ENCODE measurements at places on chromosomes 1 and 21.
A peak's percentile ranks its signal among the peaks of the same experiment; 100 is the strongest.

DNA sequence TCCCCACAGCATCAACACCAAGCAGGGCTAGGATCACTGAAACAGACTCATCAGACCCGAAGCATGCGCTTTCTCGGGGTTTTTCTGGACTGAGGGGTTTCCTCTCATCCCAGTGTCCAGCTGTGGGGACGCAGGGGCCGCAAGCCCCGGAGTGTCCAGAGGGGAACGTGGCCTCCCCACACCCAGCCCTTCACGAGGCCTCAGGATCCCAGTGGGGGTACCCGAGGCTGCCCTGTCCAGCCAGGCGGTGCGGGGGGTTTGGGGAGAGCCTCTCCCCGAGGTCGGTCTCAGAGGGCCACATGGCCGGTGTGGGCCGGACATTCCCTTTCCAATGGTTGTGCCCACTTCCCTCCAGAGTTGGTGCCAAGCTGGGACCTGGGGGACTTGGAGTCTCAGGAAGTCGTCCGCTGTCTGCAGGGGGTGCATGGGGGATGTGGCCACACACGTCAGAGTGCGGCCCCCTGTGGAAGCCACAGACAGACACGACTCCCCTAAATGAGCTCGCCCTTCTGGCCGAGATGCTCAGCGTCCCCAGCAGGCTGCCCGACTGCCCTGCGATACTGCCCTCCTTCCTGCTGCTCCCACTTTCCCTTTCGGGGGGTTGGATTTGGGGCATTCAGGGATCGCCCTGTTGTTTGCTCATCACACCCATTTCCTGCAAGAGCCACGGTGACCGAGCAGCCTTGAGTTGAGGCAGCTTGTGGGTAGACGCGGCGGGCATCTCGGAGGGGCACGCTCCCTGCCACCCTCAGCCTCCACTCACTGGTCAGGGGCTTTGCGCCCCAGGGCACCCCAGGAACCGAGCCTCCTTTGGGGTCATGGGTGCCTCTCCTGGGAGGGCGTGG, 4.1 kb downstream of the COL6A1 start:
- DNase-seq, result peak; percentile 61

- DNase-seq, result no peak
Measured at GRCh38 chr1:186849271-186849671, 20.5 kb downstream of the PLA2G4A start.

GRCh38 chr1:229717786-229718576, 91.9 kb downstream of the URB2 start:
- DNase-seq, result no peak

DNA sequence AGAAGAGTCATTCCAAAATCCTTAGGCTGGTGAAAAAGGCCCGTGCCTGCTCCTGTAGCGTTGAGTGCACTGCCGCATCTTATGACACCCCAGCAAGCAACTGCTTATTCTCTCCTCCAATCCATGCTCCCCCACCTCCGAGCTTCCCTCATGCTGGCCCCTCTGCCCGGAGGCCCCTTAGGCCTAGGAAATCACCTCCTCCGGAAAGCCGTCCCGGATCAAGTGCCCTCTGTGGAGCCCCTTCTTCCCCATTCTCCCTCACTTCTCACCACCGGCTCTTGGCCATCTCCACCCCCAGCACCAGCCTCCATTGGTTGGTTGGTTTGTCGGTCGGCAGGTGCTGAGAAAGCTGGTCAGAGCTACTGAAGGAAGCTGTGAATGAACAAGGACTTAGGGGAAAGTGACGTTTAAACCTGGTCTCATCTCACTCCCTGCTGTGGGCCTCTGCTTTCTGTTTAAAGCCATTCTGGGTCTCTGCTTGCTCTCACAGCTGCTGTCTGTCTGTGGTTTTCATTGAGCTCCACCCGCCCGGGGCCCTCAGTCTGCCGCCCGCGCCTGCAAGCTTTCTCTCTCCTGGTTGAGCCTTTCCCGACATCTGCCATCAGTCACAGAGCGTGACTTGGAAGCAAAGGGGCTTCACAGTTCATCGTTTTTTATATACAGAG, 122.2 kb downstream of the KCNN3 start:
- peak; percentile 76 for DNase-seq

DNA sequence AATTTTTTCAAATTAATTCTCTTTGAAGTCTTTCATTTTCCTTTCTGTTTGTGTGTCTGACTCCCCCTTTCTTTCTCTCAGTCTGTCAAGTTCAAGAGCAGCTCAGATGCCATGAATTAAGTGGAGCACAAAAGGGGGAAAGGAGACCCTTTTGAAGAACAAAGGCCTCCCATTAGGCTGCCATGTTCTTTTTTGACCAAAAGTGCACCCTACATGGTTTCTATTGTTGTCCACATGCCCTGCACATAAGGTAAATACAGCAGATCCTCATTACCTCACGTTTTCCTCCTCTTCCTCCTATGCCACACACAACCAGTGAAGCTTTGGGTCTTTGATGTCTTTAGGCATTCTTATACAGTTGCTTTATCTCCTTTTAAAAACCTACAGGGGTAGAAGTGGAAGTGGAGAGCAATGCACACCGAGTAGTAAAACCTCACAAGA, 47.7 kb downstream of the POU2F1 start:
- no peak for DNase-seq

- DNase-seq, result no peak
Measured at GRCh38 chr1:44592208-44593145, 81.8 kb downstream of the TMEM53 start.

GRCh38 chr1:240967070-240967724, 355.2 kb upstream of the GREM2 start:
- no peak for DNase-seq

DNA sequence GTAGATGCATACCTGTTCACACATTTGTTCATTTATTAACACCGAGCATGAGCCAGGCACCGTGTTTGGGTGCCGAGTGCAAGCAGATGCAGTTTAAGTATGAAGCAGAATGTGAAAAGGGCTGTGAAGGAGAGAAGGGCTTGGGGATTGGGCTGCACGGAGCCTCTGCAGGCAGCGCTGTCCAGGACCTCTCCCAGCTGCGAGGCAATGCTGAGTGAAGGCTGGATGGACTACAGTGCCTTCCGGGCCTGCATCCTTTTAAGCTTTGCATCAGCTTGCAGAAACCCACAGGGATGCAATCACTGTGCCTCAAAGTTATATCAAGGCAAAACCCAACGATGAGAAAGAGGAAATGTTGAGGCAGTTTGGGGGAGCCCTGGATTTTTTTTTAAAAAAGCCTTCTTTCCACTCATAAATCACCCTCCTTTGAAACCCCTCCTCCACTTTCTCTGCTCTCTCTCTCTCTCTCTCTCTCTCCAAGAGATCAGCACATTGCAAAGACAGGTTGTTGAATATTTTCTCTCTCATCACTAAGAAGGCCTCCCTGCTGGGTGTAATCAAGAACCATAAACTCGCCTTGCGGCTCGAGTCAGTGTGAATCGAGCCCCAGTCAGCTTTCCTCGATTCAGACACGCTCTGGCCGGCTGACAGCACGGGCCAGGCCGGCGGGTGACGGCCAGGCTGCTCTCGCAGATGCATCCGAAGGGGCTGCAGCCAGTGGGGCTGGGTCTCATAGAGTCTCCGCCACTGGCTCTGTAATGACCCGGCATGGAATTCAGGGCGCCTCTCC, 89.2 kb upstream of the POU3F1 start:
- DNase-seq, result no peak

- no peak for DNase-seq
Measured at GRCh38 chr1:88188038-88188437, 496.0 kb upstream of the PKN2 start.

DNA sequence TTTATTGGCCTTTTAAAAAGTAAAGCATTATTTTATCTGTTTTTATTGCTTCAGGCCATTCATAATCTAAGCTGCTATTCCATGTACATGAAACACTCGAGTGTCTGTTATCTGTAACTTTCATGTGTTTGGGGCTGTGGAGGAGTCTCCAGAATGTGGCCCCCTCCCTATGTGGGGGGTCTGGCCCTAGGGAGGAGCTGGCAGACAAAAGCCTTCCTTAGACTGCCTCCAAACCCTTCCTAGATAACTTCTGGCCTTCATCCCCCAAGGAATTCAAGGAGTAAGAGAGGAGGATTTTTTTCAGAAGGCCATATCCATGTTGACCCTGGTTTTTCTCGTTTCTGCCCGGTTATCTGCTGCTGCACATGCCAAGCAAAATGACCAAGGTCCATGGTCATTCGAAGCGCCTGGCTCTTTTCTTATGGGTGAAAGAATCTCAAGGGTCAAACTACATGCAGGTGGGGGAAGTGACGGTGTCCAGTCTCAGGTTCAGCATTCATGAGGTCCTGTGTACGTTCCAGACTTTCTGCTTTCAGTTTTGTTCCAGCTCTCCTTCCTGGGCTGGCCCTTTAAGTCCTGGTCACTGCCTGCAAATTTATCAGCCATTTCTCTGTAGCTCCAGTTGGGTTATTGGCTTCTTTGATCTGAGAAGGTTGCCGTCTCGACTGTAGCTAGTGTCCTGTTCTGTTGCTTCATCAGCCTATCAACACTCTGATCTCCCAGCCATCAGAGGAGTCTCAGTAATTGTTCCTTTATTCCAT, 8.3 kb downstream of the TENT5C start:
- no peak for DNase-seq

- no peak for DNase-seq
Measured at GRCh38 chr1:89606227-89606980, 26.5 kb upstream of the LRRC8C start.

- DNase-seq, result no peak
Measured at GRCh38 chr1:18901952-18902522, 318 bp downstream of the ALDH4A1 start.

- no peak for DNase-seq
Measured at GRCh38 chr1:9073143-9073542, 3.7 kb upstream of the SLC2A5 start.

DNA sequence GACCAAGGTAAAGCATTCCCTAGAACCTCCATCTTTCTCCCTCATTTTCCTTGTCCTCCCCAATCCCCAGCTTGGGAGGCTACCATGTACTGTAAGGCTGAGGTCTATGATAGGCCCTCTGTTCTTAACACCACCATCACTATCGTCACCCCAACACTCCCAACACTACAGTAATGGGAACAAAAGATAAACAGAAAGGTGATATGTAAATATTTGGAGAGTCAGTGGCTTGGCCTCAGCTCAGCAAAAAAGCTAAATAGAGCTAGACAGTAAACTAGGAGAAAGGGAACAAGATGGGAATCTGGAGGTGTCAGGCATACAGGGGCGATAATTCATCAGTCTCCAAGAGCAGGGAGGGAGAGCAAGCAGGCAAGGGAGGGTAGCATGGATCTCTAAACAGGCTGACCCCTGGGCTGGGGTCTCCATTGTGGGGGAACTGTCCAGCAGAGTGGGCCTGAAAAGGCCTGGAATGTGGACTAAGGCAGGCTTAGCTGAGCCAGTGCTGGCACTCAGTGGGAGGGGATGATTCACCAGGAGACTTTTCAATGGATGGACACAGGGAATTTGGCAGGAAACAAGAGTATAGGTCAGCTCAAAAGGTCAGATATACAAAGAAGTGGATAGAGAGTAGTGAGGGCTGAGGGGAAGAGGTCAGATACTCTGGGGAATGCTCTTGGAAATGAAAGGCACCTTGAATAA, 6.7 kb downstream of the WNT2B start:
- no peak for DNase-seq

DNA sequence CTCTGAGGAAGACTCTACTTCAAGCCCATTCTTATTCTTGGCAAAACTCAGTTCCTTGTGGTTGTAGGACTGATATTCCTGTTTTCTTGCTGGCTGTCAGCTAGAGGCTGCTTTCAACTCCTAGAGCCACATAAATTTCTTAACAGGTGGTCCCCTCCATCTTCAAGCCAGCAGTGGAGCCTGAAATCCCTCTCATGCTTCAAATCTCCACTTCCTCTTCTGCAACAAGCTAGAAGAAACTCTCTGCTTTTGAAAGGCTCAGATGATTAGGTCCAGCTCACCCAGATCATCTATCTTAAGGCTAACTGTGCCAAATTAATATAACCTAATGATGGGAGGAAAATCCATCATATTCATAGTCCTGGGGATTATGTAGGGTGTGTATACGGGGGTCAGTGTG, 43.2 kb upstream of the CD34 start:
- no peak for DNase-seq

GRCh38 chr21:34890724-34891612, 158.1 kb downstream of the RUNX1 start:
- DNase-seq, result peak; percentile 71

DNA sequence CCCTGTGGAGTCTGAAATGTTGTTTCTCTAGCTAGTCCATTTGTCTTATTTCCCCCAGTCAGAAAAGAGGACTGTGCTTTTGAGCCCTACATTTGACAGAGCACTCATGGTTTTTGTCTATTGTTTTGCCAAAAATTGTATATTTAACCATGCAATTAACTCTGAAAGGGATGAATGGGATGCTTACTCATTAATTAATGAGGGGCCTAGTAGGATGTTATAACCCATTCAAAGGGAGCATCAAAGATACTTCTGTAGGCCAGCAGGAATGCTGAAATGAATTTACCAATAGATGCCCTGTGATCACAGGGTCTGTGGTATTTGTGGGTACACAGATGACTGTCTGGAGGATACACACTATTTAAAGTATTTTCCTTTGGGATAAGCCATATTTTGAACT, 147.7 kb downstream of the FCRL5 start:
- no peak for DNase-seq

DNA sequence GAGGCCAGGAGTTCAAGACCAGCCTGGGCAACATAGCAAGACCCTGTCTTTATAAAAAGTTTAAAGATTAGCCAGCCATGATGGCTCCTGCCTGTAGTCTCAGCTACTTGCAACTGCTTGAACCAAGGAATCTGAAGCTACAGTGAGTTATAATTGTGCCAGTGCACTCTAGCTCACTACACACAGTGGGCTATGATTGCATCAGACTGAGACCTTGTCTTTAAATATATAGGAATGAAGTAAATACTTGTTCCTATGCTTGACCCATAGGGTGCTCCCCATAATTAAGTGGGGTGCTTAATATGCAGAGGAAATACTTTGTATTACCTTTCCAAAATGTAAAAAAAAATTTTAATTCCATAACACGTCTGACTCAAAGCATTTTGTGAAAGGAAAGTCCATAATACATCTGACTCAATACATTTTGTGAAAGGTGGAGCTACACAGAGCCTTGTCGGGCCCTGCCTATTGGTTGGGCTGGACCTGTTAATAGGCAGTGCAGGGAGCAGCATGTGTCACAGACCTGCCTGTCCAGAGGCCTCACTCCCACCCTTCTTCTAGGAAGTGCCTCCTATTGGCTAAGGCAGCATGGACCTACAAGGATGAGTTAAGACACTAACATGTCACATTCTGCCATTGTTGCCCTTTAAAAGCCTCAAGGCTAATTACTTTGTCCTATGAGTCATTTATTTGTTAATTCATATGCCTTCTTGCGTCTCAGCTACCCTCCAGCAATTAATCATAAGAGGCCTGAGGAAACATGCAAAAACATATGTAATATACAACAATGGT, 33.6 kb downstream of the CD58 start:
- no peak for DNase-seq

GRCh38 chr1:247992986-247993385, 20.5 kb upstream of the OR2L5 start:
- no peak for DNase-seq

- DNase-seq, result peak; percentile 75
Measured at GRCh38 chr1:160862203-160863060, at the start of gene CD244. Gene CD244, minus strand, starts transcription at chr1:160862887. Its CDS starts 210 bp downstream, at chr1:160862677.

GRCh38 chr1:70071601-70072000, 133.8 kb downstream of the LRRC40 start:
- no peak for DNase-seq

All from Right ventricle myocardium inferior (tissue), 1 donor.